Stimulated activated CD4-positive, alpha-beta T cell treated with anti-CD3 and anti-CD28 coated beads, TNF-alpha, amount 100 ng/mL, for 24 hours (primary cell): ENCODE measurements at places on chromosomes 6 and 20.
A peak's percentile ranks its signal among the peaks of the same experiment; 100 is the strongest.

DNA sequence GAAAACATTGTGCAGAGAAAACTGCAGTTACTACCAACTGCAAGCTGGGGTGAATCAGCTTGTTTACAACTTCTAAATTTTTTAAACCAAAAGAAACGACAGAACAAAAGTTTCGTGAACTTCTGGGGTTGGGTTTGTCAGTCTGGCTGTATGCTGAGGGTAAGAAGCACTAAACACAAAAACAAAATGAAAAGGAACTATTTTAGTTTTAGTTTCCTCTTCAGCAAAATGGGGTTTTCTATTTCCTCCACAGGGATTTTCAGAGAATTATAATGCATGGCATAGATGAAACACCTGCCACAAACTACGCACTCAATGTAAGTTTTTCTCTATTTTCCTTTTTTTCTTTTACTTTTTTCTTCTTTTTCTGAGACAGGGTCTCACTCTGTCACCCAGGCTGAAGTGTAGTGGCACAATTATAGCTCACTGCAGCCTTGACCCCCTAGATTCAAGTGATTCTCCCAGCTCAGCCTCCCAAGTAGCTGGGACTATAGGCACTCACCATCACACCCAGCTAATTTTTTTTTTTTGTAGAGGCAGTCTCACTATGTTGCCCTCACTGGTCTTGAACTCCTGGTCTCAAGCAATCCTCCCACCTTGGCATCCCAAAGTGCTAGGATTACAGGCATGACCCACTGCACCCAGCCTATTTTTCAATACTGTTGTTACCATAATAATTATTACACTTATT, 40.6 kb downstream of the CGA start:
- DNase-seq, result no peak

- DNase-seq, result no peak
Measured at GRCh38 chr6:33414592-33415271, 3.2 kb downstream of the CUTA start.

GRCh38 chr6:30926644-30927043, 5.3 kb downstream of the SFTA2 start:
- DNase-seq, result no peak

DNA sequence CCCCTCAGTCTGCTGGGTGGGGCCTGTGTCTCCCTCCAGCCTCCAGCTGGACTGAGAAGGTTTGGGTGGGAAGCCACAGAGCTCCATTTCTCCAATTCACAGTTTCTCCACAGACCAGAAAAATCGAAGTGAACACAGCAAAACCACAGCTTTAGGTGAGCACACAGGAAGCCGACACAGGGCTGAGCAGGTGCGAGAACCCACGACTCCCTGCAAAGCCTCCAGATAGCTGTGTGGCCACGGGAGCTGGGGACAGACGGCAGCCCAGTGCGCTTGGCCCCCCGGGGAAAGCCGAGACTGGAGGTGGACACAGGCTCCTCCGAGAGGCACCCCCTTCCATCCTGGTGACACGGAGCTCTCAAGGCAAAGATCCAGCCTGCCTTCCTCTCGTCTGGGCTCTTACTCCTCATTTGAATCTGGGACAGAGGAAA, 29.0 kb upstream of the MPC1 start:
- no peak for DNase-seq

DNA sequence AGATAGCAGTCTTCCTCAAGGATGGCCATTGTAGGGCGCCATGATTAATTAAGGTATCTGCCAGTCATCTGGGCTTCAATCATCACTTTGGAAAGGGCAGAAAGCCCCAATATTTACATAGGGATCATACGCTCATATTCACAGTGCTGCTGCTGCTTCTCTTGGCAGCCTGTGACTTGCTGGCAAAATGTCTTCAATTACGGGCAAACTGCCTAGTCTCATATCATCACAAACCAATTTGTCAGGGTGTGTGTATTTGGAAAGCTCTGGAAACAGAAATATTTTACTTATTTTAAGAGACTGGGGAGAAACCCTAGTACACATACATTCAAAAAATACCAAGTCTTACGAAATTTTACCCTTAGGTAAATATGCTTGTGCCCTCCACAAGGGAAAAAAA, 77.6 kb downstream of the SAMD5 start:
- DNase-seq, result no peak

- peak; percentile 61 for DNase-seq
Measured at GRCh38 chr6:137571854-137572253, 77.7 kb upstream of the OLIG3 start.

- no peak for DNase-seq
Measured at GRCh38 chr6:135281964-135282363, 100.9 kb downstream of the MYB start.

DNA sequence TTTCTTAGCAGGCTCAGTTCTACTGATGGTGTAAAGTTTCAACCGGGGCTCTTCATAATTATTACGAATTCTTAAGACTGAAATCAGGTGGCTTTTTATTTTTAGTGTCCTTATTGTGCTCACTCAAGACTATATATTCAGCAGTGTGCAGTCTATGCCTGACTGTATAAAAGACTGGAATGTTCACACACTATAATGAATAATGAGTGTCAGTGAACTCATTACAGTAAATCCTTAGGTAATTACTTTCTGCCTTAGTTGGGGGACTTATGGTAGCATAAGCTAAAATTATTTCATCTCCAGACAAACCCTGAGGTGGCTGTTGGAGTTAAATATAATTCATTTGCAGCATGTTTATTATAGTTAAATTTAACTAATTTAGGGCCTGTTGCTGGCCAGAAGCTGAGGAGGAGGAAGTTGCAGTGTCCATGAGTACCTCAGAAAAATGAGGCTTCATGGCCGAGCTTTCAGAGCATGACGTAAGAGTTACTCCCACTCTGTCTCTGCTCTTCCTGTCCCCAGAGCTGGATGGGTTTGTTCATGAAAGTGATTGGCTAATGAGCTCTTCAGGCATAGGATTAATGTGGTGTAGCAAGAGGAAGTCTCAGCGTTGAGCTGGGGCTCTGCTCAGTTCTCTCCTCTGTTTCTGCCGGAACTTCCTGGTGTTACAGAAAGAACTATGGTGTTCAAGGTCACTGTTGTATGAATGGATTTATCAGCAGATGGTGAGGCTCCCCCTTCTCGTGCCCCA, 335.7 kb downstream of the NRN1 start:
- DNase-seq, result no peak
